Skeletal muscle tissue (tissue), 5 donors: ENCODE measurements at places on chromosomes 12 and 14. TPM values are rescaled to one million over a fixed set of nuclear protein-coding genes. Genes with fewer than 3 reads are reported as not detected.

Gene SLC16A7
- total RNA-seq = 9.4 TPM

Gene OTOGL
- total RNA-seq = 0.52 TPM

Gene HRK
- 0.52 TPM for total RNA-seq

Gene NTF3
- 2.6 TPM for total RNA-seq

Gene ADAMTS20
- total RNA-seq = 0.52 TPM

Gene SLC6A13
- 2.6 TPM for total RNA-seq
